Mesenteric fat pad (tissue), 1 donor: ENCODE measurements at places on chromosomes 1 and 21.

DNA sequence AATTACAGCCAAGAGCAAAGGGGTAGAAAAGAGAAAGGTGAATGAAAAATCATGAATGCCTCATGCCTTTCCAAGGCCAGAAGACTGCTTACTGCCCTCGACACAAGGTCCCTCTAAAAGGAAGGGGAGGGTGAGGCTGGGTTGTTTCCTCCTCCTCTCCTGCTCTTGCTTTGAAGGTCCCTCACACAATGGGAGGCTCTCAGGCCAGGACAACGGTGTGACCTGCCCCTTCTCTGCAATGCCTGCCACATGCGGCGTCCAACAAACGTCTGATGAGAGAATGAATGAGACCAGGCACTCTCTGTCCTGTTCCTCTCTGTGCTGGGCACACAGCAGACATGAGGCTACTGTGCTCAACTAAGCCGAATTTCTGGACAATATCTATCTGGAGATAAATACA is 51.3 kb downstream of the SSBP3 start:
- DNase-seq = no peak

DNA sequence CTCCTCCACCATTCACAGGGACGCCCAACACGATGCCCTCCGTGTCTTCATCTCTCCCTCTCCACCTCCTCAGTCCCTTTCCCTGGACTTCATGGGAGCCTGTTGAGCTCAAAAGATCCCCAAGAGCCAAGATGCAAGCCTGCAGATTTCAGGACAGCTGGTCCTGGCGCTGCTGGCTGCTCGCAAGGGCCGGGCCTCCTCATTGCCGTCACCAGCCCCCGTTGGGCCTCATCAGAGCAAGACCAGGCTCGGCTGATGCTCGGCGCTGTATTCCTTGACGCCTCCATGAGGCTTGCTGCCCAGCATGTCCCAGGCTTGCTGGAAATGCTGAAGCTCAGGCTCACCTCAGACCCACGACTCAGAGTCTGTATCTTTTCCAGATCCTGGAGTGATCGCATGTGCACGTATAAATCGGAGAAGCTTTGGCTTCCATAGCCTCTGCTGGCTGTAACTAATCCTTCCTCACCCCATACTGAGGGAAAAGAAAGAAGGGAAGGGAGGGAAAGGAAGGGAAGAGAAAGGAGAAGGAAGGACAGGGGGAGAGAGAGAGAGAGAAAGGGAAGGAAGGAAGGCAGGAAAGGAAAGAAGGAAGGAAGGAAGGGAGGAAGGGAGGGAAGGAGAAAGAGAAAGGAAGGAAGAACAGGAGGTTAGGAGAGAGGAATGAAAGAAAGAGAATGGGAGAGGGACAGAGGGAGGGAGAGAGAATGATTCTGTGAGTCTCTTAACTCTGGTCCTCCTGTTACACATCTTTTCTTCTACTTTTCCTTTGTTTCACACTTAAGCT is 94.6 kb downstream of the KCNJ15 start:
- DNase-seq = no peak

- no peak for DNase-seq
Observed at GRCh38 chr1:15876357-15877055, 29.0 kb downstream of the SPEN start.

DNA sequence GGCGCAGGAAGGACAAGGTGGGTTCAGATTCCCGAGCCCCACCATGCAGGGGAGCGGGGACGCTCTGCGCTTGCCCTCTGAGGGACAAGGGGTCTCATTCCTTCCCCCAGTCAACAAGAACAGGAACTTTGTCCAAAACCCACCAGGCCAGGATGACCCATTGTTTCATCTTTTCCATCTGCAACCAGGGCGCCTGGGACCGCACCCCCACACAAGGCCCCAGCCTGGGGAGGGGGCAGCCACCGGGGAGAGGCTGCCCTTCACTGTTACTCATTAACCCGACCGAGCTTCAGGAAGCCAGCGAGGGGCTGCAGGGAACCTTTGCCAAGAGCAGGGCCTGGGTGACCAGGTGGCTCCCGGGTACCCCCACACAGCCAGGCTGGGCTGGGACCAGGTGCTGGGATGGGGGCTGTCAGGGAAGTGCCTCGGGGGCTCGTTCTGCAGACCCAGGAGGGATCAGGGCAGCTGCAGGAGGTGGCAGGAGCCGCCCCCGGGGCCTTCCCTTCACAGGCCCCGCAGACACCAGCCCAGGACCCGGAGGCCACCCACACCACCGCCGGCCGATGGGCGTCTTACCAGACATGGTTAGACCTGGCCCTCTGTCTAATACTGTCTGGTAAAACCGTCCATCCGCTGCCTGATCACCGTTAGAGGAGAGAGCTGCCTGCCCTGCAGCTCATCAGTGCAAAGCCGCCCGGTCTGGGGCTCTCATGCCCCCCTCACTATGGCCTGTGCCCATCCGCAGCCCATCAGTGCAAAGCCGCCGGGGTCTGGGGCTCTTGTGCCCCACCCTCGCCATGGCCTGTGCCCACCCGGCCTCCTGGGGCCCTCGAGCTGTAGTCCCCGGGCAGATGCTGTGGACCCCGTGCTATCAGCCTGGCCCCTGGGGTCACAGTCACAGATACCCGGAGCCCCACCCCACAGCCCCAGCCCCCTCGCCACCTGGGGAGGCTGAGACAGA is 4.9 kb upstream of the TTLL10 start:
- no peak for DNase-seq

DNA sequence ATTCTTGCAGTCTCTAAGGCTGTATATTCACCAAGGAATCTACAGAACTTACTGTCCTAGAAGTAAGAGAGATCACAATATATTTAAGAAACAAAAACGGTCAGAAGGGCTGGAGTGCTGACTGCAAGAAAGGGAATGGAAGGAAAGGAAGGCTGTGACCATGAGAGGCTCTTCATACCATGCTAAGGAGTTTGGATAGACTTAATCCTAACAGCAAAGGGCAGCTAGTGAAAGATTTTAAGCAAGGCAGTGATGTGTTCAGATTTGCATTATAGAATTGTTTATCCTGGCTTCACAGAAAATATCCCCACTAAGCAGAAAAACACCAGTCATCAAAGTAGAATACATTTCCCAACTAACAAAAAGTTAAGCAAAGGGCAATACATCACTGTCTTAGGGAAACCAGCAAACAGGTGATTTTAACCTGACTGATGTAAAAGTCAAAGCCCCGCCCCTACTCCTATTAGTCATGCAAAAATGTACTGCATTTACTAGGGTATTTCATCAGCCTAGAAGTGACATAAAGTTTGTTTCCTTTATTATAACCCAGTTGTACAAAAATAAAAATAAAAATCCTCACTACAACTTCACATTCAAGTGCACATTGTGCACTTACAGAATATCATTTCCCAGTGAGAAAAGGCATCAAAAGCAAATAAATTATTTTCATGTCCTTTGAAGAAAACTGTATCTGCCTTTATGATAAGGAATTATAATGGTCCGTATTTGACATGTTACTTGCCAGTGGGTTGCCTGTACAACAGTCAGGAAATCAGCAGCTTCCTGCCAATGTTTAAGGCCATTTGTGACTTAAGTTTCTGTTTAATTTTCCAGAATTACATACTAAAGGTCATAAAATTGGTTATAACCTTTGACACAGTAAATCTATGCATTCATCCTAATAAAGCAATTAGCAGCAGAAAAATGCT is 17.2 kb downstream of the JAK1 start:
- no peak for DNase-seq

DNA sequence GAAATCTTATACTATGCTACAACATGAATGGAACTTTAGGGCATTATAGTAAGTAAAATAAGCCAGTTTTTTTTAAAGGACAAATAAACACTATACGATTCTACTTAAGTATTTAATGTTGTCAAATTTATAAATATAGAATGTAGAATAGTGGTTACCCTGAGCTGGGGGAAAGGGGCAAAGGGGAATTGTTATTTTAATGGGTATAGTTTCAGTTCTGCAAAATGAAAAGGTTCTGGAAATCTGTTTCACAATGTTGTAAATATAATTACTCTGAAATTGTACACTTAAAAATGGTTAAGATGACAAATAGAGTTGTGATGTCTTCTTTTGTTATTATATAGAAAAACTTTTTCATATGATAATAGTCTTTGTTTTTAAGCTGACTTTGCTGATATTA is 366.3 kb downstream of the MRPL39 start:
- no peak for DNase-seq

DNA sequence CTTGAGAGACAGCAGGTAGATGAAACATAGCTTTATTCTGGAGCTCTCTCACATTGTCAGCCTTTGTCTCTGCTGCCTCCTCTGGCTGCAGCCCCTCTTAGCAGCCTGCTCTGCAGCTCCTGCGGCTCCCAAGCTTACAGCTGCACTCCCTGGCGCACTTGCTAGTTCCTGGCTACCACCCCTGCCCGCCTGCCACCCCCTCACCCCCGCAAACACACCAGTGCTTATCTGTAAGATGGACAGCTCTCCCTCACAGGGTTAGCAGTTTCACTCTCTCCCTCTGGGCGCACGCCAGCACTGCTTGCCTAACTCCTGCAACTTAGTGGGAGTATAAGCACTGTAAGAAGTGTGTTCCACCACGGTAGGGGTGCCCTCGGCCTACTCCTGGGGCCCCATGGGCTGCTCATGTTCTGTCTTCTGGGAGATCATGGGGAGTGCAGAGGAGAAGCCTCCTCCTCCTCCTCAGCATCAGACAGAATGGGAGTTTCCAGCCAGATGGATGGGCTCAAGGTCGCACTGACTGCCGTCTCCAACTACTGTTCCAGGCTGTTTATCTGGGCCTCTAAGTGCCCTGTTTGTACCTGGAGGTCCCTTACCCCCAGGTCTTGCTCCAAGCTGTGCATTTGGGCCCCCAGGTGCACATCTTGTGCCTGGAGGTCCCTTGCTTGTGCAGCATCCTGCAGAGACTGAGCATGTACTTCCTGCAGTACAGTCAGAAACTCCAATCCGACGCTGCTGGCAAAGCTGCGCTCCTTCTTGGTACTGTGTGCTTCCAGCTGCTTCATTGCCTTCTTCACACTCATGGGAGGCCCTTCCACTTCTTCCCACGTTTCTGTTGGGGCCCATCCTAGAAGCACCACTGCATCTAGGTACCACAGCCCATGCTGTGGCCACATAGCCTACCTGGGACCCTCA is 1388.1 kb downstream of the AMY1C start:
- no peak for DNase-seq

DNA sequence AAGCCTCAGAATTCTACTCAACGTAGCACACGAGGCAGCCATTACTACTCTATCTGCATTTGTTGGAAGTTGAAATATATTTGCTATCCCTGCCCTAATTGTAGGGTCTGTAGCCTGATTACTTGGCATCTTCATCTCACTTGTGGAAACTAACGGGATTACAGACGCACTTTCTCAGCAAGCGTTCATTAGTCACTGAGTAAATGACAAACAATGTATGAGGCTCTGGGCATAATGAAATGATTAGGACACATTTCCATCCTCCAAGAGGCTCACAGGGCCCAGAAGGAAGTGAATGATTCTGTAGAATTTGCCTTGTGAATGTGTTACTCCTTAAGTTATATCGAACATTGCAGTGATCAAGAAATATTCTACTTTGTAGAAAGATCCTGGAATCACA is 78.1 kb downstream of the KIF26B start:
- no peak for DNase-seq

GRCh38 chr1:65509912-65510680 is 89.6 kb downstream of the LEPR start:
- DNase-seq = no peak

- DNase-seq = no peak
Observed at GRCh38 chr1:52659356-52659755, 26.4 kb downstream of the SHISAL2A start.

DNA sequence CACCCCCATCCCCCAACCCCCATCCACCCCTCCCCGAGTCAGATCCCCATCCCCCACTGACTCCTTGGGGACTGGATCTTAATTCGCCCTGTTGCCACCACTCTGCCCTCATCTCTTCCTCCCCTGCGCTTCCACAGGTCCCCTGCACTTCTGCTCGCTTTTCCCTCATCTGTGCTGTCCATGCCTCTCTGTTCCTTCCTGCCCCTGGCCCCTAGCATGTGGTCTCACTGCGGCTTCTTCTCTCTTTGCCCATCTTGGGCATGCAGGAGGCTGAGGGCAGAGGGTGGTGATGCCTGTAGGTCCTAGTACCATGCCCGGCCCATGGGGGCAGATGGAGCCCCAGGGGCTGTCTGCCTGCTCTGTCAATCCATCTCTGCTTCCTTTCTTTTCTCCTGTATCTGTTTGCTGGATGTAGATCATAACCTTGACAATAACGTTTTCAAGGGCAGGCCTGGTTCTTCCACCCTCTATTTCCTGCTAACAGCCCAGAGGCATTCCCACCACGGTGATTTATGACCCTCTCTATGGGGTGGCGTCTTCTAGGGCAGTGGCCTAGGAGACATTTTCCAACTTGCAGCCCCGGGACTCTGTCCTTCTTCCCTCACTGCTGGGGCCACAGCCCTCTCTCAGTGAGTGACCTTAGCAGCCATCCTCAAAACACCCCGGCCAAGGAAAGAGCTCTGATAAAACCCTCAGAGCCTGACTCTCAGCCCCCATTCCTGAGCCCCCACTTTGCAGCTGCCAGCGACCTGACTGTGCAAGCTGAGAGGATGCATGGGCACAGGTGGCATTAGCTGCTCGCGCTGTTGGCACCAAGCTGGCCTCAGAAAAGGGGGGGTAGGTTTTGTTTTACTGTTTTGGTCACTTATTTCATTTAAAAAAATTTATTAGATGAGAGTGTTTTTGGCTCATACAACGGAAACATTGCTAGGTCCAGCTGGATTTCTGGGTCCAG is 33.9 kb downstream of the TMEM51 start:
- no peak for DNase-seq

DNA sequence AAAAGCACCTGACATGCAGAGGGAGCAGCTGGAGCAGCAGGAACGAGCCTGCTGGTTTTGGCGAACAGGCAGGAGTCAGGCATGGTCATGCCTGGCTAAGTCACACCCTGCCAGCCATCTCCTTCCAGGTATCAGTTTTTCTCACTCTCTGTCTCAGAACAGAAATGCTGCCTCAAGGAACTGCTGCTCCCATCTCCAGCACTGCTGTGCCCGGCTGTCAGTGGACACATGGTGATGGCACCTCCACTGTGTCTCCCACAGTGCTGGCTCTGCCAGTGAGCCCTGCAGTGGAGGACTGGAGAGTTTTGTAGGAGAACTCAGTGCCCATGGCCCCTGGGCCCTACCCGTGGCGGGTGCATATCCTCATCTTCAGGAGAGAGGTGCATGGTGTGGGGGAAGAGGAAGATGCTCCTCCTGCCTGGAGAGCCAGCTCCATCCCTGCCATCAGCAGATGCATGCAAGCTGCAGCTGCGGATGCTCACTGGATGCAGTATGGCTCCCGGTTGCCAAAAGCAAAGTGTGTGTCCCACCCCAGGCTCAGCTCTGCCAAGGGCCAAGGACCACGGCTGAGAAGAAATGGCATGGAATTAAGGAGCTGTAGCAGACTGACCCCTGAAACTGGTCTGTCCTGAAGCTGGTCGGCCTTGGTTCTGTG is 114.7 kb downstream of the GRIK3 start:
- DNase-seq = peak; percentile 86

- DNase-seq = no peak
Observed at GRCh38 chr1:55970526-55971110, 608.7 kb downstream of the PLPP3 start.

DNA sequence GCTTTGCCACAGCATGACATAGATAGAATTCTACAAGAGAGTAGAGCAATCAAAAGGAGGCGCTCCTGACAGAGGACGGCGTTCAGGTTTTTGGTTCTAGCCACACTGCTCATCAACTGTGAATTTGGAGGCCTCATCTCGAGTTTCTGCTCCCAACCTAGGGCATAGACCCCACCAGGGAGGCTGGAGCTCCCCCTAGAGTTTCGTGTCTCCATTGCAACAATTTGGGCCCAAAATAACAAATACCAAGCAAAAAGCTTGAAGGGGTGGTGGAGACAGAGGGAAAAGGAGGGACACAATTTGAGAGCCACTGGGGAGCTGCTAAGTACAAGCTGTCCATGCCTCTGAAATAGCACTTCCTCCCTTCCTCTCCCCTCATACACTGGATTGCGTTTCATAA is 297.0 kb downstream of the GPATCH2 start:
- DNase-seq = no peak
